ENCODE measurements at places on chromosomes 3 and 15.

- no peak for DNase-seq
Observed at GRCh38 chr15:82951472-82952157, 905 bp downstream of the HOMER2 start.

- DNase-seq: no peak
Observed at GRCh38 chr15:71581398-71581930, 228.9 kb upstream of the NR2E3 start.

DNA sequence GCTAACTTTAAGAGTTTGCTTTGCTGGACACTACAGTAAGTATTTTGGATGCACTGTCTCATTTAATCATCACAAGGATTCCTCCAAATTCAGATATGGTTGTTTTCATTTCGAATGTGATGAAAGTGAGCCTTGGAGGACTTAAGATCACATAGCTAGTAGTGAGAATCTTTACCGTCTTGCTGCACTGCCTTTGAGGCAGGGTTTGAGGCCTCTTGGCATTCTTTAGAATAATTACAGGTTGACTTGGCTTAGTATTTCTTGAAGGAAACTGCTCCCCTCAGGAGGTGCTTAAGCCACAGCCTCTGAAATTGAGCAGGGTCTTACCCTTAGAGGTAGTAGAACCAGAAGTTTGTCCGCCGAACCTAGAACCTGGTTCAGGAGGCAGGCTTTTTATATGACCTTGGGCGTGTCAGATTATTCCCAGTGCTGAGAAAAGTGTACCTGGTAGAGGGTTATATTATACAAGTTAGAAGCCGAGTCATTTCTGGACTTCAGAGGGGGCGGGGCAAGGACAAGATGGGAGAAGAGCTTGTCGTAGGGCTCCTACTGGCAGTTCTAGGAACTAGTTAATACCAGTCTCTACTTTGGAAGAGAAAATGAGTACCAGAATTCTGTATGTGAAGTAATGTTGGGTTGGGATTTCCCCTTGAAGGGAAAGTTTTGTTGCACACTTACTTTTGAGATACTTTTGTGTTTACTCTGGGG lies 1.1 kb downstream of the TFG start:
- peak; percentile 75 for DNase-seq

DNA sequence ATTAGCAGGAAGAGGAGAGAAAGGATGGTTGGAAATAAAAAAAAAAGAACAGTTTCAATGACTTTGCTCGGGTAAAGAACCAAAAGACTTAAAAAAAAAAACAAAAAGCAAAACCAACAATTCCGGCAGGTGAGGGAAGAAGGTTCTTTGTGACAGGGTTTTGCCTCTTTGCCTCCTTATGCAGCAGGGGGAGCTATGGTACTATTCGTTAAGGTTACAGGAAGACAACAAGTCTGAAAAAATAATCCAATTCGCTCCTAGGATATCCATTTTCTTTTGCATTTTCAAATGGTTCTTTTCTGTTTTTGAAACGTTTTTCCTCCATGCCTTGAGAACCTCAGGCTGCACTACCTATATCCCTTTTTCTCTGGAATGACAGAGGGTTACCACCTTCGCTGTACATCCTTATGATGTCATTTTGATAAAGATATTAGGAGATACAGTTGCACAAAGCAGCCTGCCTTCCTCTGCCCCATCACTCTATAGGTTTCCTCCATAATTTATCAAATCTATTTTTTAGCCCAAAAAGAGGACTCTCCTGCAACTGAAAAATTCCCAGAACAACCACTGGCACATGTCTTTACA lies 55.0 kb downstream of the CFAP20DC start:
- peak; percentile 72 for DNase-seq

- no peak for DNase-seq
Observed at GRCh38 chr3:101988596-101988995, 139.3 kb downstream of the NFKBIZ start.

Data from endodermal cell (in vitro differentiated cells).